HFFc6 (cell line): ENCODE measurements at places on chromosomes 12 and 14.
A peak's percentile ranks its signal among the peaks of the same experiment; 100 is the strongest.

DNA sequence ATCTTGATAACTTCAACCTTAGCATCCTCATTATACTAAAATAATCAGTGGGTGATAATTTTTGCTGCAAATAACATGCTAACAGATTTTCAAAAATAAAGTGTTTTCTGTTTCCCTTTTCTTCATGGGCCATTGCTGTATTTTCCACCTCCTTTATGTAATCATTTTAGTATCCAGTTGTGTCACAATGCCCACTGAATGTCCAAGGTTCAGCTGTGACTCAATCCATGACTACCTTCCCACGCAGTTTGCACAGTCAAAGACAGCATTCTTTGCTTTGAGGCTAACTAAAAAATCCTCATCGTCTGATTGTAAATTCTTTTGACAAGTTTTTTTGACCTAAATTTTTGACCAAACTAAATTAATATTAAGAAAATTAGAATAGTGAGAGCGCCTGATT lies 474.1 kb downstream of the FLRT2 start:
- no peak for DNase-seq

- DNase-seq = no peak
These were observed 17.0 kb upstream of the CFAP54 start for GRCh38 chr12:96472384-96472783.

- DNase-seq = peak; percentile 93
These were observed 5.7 kb downstream of the PTHLH start for GRCh38 chr12:27966870-27967269.

DNA sequence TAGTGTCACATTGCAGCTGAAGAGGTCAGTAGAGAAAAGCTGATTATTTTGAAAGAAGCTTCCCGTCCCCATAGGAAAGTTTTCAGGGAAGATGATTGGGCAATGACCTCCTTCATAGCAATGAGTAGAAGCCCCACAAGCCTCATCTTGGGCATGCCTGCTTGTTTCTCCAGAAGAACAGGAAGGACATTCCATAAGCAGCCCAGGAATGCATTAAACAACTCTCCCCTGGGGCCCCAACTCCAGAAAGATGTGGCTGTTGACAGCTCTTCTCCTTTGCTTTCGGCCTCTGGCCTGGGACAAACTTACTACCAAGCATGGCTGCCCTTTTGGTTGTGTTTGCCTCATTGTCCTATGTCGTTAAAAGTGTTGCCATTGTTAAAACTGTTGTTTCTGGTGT lies 5.7 kb upstream of the VDR start:
- peak; percentile 24 for DNase-seq

DNA sequence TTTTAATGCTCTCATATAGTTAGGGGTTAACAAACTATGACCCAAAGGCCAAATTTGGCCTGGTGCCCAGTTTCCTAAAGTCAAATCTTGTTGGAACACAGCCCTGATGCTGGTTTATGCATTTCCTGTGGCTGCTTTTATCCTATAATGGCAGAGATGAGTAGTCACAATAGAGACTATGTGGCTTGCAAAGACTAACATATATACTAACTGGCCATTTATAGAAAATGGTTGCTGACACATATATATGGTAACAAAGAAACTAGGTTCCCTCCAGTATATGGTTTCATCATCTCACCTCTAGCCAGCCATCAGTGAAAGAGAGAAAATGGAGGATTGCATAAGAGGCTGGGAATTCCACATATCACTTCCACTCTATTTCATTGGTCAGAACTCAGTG lies 10.8 kb downstream of the NAV3 start:
- no peak for DNase-seq

GRCh38 chr12:40335991-40336390 lies 111.2 kb downstream of the LRRK2 start:
- no peak for DNase-seq

DNA sequence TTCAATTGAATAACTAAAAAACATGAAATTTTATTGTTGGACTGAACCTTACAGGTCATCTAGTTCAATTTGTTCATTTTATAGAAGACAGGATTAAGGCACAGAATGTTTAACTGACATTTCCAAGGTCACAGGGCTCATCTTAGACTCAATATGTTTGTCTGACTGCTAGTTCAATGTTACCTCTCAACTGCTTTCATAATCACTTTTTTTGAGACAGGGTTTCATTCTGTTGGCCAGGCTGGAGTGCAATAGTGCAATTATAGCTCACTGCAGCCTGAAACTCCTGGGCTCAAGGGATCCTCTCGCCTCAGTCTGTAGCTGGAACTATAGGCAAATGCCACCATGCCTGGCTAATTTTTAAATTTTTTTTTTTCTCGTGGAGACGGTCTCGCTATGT lies 24.4 kb upstream of the ITGA5 start:
- DNase-seq = no peak

- DNase-seq = no peak
These were observed 18.4 kb downstream of the CMKLR1 start for GRCh38 chr12:108320507-108321293.
